Pulmonary artery endothelial cell (primary cell): ENCODE measurements at places on chromosomes 4 and X. TPM values are rescaled to one million over a fixed set of nuclear protein-coding genes. Genes with fewer than 3 reads are reported as not detected.

The TMEM31 gene
- total RNA-seq = not detected in 2 replicates

The CT55 gene
- not detected in 2 replicates for total RNA-seq

The SYTL4 gene
- 11.6 and 30.6 TPM in 2 replicates for total RNA-seq

The ENPP6 gene
- not detected in 2 replicates for total RNA-seq

The MAGEB2 gene
- not detected in 2 replicates for total RNA-seq

The PWWP3B gene
- total RNA-seq = 0.42 and 1.5 TPM in 2 replicates

The CENPVL2 gene
- not detected in 2 replicates for total RNA-seq

The VEGFD gene
- total RNA-seq = 0.20 and 0.28 TPM in 2 replicates

The CXCL6 gene
- 3.0 and 18.3 TPM in 2 replicates for total RNA-seq

The CORIN gene
- 0.07 and 0.56 TPM in 2 replicates for total RNA-seq

The PIM2 gene
- 5.5 and 6.3 TPM in 2 replicates for total RNA-seq

The DMP1 gene
- not detected in 2 replicates for total RNA-seq

The HAUS3 gene
- total RNA-seq = 9.0 and 16.8 TPM in 2 replicates

The NAAA gene
- 20.1 and 23.2 TPM in 2 replicates for total RNA-seq

The NXF2B gene
- not detected in 2 replicates for total RNA-seq

The DRD5 gene
- total RNA-seq = not detected in 2 replicates

The MFAP3L gene
- 0.20 and 0.21 TPM in 2 replicates for total RNA-seq

The GAGE12J gene
- not detected in 2 replicates for total RNA-seq

The ARHGAP4 gene
- 26.5 and 37.0 TPM in 2 replicates for total RNA-seq

The RTL9 gene
- not detected in 2 replicates for total RNA-seq

The TSPAN5 gene
- 46.7 and 48.3 TPM in 2 replicates for total RNA-seq

The CSN1S1 gene
- not detected in 2 replicates for total RNA-seq

The CXCL3 gene
- total RNA-seq = 1.2 and 1.5 TPM in 2 replicates

The GAGE2A gene
- total RNA-seq = not detected in 2 replicates

The MAGEA12 gene
- not detected in 2 replicates for total RNA-seq

The CFAP99 gene
- total RNA-seq = 0.04 TPM in 1 of 2 replicates, not detected in the other

The ACE2 gene
- total RNA-seq = 0.07 TPM in 1 of 2 replicates, not detected in the other

The C4orf50 gene
- total RNA-seq = not detected in 2 replicates

The PRSS12 gene
- 0.26 TPM in 1 of 2 replicates, not detected in the other for total RNA-seq

The EXOC1L gene
- total RNA-seq = not detected in 2 replicates

The LRCH2 gene
- 3.4 and 3.9 TPM in 2 replicates for total RNA-seq

The FATE1 gene
- total RNA-seq = not detected in 2 replicates

The SPANXA1 gene
- not detected in 2 replicates for total RNA-seq

The HOPX gene
- total RNA-seq = 0.21 and 28.1 TPM in 2 replicates

The HEPH gene
- total RNA-seq = 0.04 and 3.0 TPM in 2 replicates

The TMEM150C gene
- total RNA-seq = 4.4 and 6.9 TPM in 2 replicates

The TCEAL1 gene
- total RNA-seq = 15.8 and 19.7 TPM in 2 replicates
